ENCODE measurements at places on chromosomes 1 and 21. TPM values are rescaled to one million over a fixed set of nuclear protein-coding genes. Genes with fewer than 3 reads are reported as not detected.

NBPF4 gene
- not detected for total RNA-seq

TSACC gene
- total RNA-seq: 0.32 TPM

DNAJC28 gene
- total RNA-seq: 0.97 TPM

HAO2 gene
- total RNA-seq: not detected

SEMA4A gene
- 0.16 TPM for total RNA-seq

NEK2 gene
- total RNA-seq: 19.4 TPM

FCGR3B gene
- not detected for total RNA-seq

TMEM50A gene
- total RNA-seq: 163 TPM

MMEL1 gene
- total RNA-seq: 1.6 TPM

KLHDC8A gene
- not detected for total RNA-seq

TTC24 gene
- total RNA-seq: not detected

CYYR1 gene
- total RNA-seq: 20.6 TPM

Data from bladder microvascular endothelial cell (primary cell).